ENCODE measurements at places on chromosomes 4 and X.

- no peak for DNase-seq
Observed at GRCh38 chr4:88757067-88757466, 59.4 kb upstream of the NAP1L5 start.

DNA sequence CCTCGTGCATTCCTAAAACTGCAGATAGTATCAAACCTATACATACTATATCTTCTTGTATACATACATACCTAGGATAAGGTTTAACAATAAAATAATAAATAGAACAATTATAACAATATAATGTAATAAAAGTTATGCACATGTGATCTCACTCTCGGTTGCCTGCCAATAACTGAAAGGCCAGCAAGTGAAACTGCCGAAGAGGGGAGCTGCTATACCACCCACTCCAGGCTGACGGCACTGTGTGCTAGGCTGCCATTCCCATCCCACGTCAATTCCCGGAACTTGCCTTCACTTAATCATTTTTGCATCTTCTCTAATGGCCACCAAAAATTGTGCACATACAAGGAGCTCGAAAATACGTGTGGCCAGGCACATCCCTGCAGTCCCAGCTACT lies 451.1 kb upstream of the FAT1 start:
- DNase-seq = no peak

DNA sequence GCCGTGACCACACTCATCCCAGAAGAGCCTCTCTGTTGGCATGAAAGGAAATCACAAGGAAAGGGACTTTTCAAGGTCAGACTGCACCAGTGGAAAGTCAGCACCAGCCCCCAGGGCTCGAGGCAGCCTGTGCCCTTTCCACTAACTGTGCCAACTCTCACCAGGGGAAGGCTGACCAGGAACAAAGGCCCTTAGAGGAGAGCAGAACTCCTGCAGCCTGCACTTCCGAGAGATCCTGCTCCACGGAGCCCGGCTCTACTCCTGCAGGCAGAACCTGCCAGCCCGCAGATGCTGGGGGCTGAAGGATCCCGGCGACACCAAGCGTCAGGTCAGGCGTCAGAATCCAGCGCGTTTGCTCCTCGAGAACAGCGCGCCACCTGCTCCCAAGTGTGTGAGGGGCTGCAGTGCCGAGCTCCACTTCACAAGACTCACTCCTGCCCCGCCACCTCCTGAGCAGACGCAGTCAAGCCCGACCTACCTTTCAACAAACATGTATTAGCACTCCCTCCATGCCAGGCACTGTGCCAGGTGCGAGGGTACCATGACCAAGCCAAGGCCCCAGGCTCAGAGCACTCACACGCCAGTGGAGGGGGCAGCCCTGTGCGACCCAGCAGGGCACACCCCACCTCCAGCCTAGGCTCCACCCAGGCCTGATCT lies 13.6 kb upstream of the HELT start:
- no peak for DNase-seq

- DNase-seq = no peak
Observed at GRCh38 chr4:160136021-160136420, 1033.1 kb downstream of the RAPGEF2 start.
